ENCODE measurements at places on chromosomes 4 and X.

GRCh38 chr4:73606465-73606974 is 13.7 kb downstream of the RASSF6 start:
- DNase-seq: no peak

- no peak for DNase-seq
These were observed 14.6 kb downstream of the SYTL4 start for GRCh38 chrX:100717363-100717762.

GRCh38 chr4:137471895-137472294 is 60.4 kb downstream of the PCDH18 start:
- no peak for DNase-seq

- DNase-seq: no peak
These were observed 5.9 kb upstream of the GK2 start for GRCh38 chr4:79413886-79414285.

- DNase-seq: no peak
These were observed 157.7 kb downstream of the CEP135 start for GRCh38 chr4:56106180-56107147.

GRCh38 chr4:129645461-129645860 is 549.5 kb downstream of the C4orf33 start:
- DNase-seq: no peak
